ENCODE measurements at places on chromosomes 2 and 18.

DNA sequence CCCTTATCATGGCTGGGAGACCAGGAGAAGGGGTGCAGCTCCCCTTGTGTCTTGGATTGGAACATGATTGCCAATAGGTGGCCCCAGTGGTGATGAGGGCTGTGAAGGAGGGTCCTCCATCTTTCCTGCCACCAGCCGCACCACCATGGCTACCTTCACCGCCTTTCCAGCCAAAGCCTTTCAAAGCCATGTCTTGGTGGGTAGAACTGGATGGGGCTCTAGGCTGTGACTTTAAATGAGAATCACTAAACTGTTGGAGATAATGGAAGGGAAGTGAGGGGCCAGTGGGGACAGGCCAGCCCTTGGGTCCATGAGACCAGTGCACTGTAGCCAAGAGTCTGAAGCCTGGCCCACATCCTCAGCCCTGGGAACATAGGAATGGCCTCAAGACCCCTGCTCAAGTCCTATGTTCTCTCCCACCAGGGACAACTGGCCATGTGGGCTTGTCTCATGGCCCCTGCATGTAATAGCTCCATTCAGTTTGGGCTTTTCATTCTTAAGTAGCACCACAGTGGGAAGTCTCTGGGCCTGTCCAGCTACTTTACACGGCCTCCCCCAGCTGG is 345.7 kb downstream of the DYSF start:
- no peak for DNase-seq

GRCh38 chr2:152386266-152386665 is 51.3 kb downstream of the FMNL2 start:
- DNase-seq: no peak

GRCh38 chr2:205931388-205931787 is 154.6 kb downstream of the INO80D start:
- DNase-seq: no peak

DNA sequence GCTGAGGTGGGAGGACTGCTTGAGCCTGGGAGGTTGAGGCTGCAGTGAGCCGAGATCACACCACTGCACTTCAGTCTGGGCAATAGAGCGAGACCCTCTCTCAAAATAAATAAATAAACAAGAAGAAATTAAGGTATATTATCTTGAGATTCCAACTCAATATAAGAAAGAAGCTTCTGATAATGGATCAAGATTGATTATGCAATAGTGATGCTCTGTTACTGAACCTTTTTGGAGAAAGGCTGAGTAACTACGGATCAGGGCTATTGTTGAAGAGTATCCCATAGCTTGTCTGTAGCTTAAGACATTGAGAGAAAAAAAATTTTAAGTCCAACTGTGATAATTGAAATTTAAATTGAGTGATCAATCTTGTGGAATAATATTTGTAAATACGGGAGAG is 17.7 kb downstream of the GULP1 start:
- DNase-seq: no peak
